Central memory CD8-positive, alpha-beta T cell (primary cell): ENCODE measurements at places on chromosomes 1 and 21.

DNA sequence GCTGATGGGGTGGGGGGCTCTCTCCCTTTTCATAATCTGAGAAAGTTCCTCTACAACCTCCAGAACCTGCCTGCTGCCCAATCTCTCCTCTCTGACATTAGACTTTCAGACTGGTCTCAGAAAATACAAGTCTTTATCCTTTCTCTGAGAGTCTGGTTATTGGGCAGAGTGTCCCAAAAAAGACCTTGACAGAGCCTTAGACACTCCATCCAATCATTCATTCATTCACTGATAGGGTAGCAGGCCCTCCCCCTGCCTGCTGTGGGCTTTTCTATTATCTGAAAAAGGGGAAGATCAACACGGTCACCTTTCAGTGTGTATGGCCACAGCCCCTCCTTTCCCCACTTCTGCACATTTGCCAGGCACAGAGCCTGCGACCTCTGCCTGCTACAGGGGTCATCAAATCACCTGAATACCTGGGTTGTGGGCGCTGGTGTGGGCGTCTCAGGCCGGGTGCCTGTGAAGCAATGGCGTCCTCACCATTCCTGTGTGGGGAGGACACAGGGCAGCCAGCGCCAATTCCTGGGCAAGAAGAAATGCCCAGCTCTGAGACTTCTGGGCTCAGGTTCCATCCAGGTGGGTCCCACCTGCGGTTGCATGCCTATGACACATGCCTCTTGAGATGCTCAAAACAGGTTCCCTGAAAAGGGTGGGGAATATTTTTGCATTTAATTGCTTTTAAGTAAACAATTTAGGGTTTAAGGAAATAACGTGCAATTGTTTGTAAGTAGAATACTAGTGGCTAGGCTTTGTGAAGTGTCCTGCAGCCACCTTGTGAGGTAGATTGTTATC lies 52.8 kb downstream of the ELK4 start:
- no peak for DNase-seq

GRCh38 chr1:224502459-224503160 lies 68.0 kb upstream of the WDR26 start:
- no peak for DNase-seq

GRCh38 chr1:94305704-94306103 lies 68.3 kb upstream of the ARHGAP29 start:
- no peak for DNase-seq

GRCh38 chr1:229572286-229572685 lies 13.8 kb upstream of the ABCB10 start:
- no peak for DNase-seq

GRCh38 chr1:10432910-10433700 lies 2.9 kb downstream of the CENPS start:
- DNase-seq = no peak

GRCh38 chr1:41650028-41650880 lies 165.8 kb upstream of the EDN2 start:
- no peak for DNase-seq

- no peak for DNase-seq
These were observed 36.5 kb downstream of the IVNS1ABP start for GRCh38 chr1:185280589-185280988.

DNA sequence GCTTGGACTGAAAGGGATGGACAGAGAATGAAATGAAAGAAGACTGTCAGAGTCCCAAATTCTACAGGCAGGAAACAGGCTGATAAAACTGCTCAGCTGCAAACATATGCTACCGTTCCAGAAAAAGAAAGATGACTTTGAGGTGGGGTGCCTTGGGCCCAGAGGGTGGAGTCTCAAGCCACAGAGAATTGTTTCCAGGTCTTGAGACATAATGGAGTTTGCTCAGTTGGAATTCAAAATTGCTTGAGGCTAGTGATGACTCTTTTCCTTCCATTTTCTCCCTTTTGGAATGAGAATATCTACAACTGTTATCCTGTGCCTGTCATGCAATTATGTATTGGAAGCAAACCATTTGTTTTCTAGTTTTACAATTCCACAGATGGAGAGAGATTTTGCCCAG lies 23.6 kb upstream of the PSEN2 start:
- no peak for DNase-seq

GRCh38 chr1:14062669-14063068 lies 362.7 kb downstream of the PRDM2 start:
- DNase-seq = no peak

- no peak for DNase-seq
These were observed 333 bp upstream of the CHAF1B start for GRCh38 chr21:36384885-36385232.

DNA sequence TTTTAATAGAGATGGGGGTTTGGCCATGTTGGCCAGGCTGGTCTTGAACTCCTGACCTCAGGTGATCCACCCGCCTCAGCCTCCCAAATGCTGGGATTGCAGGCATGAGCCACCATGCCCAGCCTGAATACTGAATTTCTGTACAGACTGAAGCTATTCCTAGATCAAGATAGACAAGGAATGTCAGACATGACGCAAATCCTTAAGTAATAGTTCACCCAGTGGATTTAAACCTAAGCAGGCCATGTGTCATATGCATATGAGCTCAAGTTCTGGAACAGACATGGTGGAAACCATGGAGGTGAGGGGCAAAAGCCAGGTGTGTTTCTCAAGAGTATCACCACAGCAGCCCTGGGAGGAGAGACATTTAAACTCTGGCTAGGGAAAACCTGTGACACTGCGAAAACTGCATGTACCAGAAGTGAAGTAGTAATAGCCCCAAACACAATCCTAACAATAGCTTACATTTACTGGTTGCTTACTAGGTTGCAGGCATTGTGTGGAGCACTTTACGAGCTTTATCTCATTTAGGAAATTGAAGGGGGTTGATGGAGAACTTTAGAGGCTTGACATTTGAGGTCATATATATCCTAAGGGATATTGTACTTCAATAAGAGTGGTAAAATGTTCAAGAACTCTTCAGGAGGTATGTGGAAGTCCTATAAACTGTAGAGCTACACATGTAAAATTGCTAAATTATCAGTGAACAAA lies 31.7 kb upstream of the MAN1A2 start:
- DNase-seq = no peak

DNA sequence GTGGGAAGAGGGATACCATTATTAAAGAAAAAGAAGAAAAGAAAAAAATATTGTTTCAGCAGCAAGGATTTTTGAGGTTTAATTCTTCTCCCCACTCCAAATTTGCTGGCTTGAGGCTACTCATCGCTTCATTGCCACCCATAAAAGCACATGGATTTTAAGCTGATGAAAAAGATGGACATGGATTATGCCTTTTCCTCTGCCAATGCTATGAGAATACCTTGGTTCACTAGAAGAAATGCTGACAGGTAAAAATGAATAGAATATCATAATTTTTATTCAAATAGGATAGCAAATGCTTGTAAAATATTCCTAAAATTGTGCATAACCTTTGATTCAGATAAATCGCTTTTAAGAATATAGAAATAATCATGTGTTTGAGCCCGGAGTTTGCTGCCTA lies 289.7 kb upstream of the DPYD start:
- DNase-seq = no peak

GRCh38 chr21:14836950-14837349 lies 227.8 kb downstream of the NRIP1 start:
- no peak for DNase-seq

- DNase-seq = no peak
These were observed 78.4 kb downstream of the PROX1 start for GRCh38 chr1:214066190-214066589.

GRCh38 chr1:32199717-32200072 lies 700 bp upstream of the CCDC28B start:
- DNase-seq = no peak

GRCh38 chr1:92882819-92883218 lies 51.0 kb downstream of the RPL5 start:
- DNase-seq = no peak

GRCh38 chr1:244316407-244316806 lies 135.3 kb downstream of the ADSS2 start:
- DNase-seq = no peak

DNA sequence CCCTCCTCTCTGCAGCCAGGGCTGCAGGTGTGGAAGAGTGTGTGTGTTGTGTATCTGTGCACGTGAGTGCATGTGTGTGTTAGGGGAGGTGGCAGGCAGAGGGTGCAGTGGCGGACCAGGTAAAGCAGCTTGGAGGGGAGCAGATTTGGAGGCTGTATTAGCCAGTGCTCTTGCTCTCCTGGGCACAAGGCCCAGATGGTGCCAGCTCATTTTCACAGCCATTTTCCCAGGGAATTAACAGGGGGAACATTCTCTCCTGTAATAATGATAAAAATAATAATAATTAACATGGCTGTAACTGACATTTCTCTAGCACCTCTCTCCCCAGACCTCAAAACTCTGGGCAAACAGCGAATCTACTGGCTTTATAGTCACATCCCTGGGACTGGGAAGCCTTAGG lies 43.6 kb downstream of the LRRN2 start:
- DNase-seq = no peak

DNA sequence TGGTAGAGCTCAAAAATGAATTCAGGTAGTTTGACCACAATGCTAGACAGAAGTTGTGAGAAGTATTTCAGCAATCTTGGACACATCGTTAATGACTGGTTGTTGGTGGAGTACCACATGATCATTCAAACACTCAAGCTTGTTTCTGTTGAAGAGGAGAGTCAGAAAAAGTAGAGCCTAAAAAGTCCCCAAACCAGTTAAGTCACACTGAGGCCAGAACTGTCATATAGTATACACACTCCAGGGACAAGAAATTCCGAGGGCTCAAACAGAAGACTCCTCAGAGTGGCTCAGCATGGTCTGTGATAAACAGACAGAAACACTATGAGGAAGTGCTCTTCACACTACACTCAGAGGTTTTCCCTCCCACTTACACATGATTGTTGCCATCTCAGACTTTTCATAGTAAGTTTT lies 5.8 kb downstream of the TRIM33 start:
- no peak for DNase-seq

- no peak for DNase-seq
These were observed 563.2 kb upstream of the ADGRL2 start for GRCh38 chr1:81237473-81238089.
